ENCODE measurements at places on chromosomes 12 and 14.

GRCh38 chr12:98727196-98727595 is 82.1 kb downstream of the APAF1 start:
- no peak for DNase-seq

DNA sequence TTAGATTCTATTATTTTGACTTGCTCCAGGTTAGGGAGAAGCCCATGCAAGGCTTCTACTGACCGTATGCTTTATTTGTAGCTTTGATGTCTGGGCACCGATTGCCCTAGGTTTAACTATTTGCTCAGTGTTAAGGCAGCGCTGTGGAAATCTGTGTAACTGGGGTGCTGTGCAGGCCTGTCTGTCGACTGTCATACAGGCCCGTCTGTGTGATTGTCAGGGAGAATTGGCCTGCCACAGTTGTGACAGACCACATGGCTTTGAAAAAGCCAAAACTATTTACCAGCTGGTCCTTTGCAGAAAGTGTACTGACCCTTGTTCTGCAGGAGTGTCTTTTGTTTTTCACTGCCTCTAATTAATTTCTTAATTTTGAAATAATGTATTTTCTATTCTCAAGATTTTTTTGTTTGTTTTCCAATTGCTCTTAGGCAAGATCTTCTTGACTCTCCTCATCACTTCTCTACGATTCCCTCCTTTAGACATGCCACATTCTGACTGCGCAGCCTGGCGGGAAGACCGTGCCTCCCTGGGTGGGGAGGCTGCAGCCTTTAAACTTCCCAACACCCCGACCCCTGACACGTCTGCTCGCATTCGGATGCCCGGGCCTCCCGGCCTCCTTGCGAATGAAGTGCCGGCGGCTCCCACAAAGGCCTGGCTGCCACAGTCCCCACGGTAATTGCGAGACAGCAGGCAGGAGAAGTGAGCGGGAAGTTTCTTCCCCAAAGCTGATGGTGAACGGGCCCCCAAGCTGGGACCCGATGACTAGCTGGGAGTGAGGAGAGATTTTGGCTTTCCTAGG is 99.0 kb upstream of the EVL start:
- DNase-seq = no peak

- DNase-seq = peak; percentile 85
Measured at GRCh38 chr12:63978519-63978918, 134.0 kb downstream of the SRGAP1 start.

DNA sequence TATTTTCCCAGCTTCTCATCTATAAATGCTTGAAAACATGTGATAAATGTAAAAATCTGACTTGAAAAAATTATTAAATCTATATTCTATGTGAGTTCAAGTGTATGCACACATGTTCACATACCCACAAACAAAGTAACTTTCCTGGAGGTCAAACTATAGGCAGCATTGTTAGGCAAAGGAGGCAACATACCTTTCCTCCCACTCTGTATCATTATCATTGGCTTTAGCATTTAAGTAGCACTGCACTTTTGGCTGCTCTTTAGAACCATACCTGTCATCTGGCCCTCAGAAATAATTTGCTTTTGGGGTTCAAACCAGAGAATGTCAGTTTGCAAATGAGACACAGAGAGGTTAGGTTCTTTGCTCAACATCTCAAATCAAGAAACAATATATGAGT is 102.4 kb upstream of the CCDC196 start:
- DNase-seq = no peak

GRCh38 chr12:125351788-125352187 is 286.6 kb downstream of the AACS start:
- no peak for DNase-seq

- DNase-seq = peak; percentile 27
Measured at GRCh38 chr14:58082011-58082410, 70.0 kb downstream of the ARMH4 start.

DNA sequence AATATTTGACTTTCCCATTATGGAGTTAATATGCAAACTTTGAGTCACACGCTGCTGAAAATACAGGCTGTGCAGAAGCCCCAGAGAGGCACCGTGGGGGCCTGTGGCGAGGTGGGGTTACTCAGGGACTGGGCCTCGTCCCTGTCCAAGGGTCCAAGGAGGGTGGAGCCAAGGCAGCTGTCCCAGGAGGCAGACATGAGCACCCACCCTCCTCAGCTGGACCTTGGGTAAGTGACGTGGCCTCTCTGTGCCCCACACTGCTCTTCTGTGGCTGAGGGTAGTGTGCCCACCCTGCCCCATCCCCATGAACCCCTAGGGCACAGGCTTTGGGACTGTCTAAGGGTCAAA is 39.4 kb downstream of the FAM222A start:
- DNase-seq = no peak

DNA sequence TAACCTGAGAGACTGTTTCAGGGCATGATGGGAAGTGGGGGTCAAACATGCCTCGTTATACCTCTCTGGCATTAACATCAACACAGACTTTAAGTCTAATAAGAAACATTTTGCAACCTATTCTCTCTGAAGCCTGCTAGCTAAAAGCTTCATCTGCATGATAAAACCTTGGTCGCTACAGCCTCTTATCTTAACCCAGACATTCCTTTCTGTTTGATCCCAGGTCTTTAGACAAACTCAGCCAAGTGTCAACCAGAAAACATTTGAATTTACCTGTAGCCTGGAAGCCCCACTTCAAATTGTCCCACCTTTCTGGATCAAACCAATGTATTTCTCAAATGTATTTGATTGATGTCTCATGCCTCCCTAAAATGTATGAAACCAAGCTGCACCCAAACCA is 9.1 kb downstream of the PPP2R3C start:
- no peak for DNase-seq

DNA sequence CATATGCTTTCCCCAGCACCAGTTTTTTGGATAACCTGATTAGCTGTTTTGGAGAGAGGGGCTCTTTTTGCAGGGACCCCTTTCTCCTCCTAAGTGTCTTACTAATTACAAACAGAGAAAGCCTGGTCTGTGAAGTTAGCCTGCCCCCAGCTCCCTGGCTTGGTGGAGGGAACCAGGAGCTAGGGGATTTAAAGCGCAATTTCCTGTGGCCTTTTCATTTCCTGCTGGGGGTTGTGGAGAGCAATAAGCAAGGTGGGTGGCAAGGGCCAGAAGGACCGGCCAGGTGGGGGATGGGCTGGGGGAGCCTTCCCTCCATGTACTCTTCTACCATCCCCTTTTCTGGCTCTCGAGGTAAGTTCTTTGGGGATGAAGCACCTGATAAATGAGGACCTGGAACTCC is 4.1 kb upstream of the CISTR start:
- no peak for DNase-seq

DNA sequence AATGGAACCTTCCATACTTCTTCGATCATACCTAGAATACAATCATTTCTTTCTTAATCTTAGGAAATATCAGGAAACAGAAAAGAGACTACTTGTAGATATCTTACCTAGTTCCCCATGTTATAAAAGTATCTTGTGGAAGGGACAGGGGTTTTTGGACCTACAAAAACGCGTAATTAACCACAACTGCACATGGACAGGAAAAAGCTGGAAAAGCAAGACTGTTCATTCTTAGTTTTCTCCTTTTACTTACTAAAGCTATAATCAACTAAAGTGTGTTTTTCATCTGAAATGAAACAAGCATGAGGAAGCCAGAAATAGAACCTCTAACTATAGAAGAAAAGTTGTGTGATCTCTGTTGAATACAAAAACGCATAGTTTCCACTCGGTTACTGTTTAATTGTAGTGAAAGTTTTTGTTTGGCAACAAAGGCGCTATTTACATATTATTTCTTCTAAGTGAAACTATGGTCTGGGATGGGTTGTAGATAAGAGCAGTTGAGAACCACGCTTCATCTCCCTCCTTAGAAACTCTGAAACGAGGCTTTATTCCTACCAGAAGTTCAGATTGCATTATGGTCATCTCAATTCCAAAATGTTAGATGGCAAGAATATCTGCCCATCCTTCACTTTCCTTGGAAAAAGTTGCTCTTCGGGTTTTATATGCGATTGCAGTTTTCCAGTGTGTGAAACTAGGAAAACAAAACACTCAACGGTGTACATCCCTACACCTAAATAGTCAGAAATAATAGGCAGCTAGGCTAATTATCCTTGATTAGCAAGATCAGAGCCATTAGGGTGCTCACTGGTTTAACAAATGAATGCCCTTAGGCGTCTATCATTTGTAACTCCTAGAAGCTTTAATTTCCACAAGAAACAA is 1.1 kb downstream of the BCAT1 start:
- DNase-seq = no peak

- no peak for DNase-seq
Measured at GRCh38 chr14:74161526-74162158, 76.9 kb downstream of the LIN52 start.

- no peak for DNase-seq
Measured at GRCh38 chr14:78446807-78447206, 276.6 kb downstream of the NRXN3 start.

DNA sequence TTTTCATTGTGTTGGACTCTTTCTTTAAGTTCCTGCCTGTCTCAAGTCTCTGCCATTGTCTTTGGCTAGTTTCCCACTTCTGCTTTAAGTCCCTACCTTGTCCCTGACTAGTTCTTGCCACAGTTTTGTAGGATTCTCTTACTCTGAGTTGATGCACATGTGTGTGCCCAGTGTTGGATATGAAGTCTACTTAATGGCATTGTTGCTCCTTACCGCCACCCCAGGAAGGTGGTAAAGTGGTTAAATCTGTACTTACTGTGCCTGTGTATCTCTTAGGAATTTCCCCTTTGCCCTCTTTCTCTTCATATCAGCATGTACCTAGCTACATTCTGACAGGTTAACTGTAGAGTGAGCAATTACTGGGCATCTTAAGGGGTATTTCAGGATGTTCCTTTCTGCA is 227.1 kb downstream of the NUBPL start:
- DNase-seq = no peak

- peak; percentile 29 for DNase-seq
Measured at GRCh38 chr12:18849080-18849479, 111.2 kb downstream of the CAPZA3 start.

GRCh38 chr14:29868000-29868399 is 59.6 kb downstream of the PRKD1 start:
- DNase-seq = no peak

DNA sequence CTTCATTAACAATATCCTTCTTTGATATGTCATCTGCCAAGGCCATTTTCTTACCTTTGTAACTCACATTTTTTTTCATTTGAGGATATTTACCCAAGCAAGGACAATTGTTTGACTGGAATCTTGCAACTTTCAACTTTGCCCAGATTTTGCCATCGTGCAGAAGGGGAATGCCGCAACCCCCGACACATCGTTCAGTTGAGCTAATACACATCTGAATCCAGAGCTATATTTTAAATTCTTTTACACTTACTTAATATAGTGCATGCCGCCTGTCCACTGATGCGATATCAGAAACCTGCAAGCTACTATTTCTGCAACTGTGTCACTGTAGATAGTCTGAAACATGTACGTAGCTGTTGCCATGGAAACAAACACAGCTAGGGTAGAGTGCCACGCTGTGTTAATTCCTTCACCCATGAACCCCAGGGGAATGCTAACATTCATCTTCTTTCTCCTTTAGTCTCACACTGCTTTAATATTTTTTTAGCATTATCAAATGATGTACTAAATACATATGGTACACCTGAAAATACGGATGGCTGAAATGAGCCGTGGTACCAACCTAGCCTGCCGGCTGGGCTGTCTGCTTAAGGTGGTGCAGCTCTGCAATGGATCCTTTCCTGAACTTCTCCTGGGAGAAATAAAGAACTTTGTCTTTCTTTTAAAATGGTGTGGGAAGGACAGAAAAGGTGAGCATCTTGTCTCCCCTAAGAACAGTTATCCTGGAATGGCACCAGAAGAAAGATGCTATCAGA is 77.0 kb upstream of the FOXN3 start:
- no peak for DNase-seq

DNA sequence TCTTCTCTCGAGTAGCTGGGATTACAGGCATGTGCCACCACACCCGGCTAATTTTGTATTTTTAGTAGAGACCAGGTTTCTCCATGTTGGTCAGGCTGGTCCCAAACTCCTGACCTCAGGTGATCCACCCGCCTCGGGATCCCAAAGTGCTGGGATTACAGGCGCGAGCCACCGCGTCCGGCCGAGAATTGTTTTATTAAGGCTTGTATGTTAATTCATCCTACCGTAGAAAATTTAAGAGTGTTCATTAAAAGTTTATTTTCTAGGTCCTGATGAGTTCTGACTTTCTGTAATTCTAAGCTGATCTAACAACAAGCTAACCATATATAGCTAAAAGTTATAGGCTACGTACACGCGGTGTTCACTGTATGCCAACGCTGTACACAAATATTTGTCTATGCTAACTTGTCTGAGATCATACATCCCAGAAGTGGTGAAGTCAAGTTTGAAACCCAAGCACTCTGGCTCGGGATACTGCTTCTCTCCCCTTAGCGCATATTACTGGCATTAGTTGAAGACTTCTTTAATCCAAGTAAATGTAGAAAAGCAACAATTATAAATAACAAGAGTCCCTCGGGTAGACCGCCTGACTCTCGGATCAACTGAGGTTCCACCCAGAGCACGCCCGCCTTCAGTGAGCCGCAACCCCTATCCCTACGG is 570 bp upstream of the MRPS35 start:
- DNase-seq = peak; percentile 65

DNA sequence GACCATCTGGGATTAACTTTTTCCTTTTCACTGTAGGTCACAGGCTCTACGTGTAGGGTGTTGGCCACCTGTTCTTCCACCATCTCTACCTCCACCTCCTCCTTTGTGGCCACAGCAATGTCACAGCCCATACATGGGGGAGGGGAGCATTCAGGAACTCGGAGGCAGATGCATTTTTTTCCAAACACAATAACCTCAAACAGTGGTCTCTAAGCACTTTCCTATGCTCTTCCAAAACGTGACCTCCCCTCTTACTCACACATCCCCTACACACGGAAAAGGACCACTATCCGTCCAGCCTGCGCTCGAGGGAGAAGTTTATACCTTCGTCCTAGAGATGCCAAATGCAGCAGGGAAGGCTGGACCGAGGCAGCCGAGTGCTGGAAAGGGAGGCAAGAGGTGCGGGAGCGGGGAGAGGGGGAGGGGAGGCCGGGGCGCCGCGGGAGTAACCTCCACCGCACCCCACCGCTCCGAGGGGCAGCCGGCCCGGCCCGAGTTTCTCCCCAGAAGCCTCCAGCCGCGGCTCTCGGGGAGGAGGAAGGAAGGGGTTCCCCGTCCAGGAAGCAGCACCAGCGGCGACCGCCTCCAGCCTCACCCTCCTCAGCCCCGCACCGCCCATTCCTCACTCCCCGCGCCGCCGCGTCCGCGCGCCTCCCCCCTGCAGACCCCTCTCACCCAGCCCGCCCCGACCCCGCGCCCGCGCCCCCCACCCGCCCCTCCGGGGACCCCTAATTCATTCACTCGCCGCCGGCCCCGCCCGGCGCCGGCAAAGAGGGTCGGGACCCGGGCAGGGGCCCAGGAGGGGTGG is 594 bp downstream of the KRAS start:
- DNase-seq = peak; percentile 43

DNA sequence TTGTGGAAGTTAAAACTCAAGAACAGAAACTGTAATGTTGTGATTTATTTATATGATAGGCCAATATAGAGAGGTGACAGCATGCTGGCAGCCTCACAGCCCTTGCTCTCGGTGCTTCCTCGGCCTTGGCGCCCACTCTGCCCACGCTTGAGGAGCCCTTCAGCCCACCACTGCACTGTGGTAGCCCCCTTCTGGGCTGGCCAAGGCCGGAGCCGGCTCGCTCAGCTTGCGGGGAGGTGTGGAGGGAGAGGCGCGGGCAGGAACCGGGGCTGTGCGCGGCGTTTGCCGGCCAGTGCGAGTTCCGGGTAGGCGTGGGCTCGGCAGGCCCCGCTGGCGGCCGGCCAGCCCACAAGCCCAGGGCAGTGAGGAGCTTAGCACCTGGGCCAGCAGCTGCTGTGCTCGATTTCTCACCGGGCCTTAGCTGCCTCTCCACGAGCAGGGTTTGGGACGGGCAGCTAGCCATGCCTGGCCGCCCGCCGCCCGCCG is 65.8 kb upstream of the SLC8A3 start:
- peak; percentile 15 for DNase-seq

GRCh38 chr14:63204407-63205043 is at the start of gene RHOJ:
RHOJ (plus strand) TSS chr14:63204443; CDS start chr14:63204870, 427 bp downstream.
- DNase-seq = peak; percentile 54
